ENCODE measurements at places on chromosomes 1 and 21.

GRCh38 chr1:168116327-168116799, 20.4 kb downstream of the GPR161 start:
- DNase-seq, result no peak

- DNase-seq, result peak; percentile 78
Measured at GRCh38 chr1:89516055-89516454, 8.6 kb upstream of the LRRC8B start.

DNA sequence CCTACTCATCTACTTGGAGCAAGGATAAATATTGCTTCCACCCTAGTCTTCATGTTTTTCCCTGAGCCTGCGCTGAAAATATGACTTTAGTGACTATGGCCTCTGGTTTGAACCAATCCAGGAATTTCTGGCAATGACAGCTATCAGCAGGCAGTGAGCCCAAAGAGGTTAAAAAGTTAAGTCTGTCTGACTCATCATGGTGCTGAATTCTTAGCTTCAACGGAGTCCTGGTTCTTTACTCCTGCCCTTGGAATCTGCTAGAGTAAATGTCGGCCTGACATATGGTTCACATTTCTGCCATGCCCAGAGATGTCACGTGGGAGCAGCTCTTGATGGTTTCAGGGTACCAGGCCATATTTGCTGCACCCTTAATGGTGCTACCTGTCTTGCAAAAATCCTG, 351.6 kb upstream of the PLXNA2 start:
- peak; percentile 90 for DNase-seq

DNA sequence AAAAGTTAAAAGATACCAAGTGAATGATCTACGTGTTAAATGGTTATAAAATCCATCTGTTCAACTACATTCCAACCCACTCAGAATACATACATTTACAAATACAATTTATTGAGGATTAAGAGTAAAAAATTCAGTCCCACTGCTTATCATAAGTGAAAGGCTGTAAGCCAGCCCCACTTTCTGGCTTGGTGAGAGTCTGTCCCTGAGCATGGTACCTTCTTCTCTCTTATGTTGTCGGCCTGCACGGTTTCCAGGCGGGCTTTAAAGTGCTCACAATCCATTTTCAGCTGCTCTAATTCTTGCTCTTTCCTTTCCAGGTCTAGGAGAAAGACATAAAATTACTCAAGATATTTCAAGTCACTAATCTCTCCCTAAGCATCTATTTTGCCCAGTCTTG, 15.2 kb downstream of the HSF2BP start:
- no peak for DNase-seq

DNA sequence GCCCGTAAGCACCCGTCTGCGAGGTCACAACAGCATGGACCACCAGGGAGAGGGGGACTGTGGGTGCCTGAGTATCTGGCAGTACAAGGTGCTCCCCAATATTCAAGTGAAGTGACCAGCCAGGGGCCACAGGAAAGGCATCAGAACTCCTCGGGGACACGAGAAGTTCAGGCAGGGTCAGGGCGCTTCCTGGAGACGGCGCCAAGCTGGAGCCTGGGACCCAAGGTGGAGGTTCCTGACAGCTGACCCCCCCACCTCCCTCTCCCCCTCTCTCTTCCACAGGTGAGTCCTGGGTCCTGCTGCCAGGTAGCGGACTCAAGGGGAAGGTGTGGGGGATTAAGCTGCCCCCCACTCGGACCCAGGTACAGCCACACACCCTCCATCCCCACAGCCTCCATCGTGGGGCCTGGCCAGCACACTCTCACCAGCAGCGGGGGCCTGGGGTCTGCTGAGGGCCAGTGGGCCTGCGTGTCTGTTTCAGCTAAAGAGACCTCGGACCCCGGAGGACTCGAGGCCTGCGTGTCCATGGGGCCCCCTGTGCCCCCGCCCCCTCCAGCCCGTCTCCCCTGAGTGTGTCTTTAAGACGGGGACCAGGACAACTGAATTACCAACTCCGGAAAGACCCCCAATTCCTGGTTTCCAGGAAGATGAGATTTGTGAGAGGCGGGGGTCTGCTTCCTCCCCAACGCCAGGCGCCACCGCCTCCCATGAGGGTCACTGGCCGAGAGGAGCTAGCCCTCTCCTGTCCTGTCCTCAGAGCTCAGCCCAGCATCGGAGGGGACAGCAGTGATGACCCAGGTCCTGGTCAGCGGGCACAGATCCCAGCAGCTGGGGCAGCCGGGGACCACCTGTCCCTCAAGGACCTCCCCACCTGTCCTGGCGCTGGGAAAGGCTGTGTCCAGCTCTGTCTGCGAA, 6.2 kb downstream of the TNFRSF18 start:
- no peak for DNase-seq

DNA sequence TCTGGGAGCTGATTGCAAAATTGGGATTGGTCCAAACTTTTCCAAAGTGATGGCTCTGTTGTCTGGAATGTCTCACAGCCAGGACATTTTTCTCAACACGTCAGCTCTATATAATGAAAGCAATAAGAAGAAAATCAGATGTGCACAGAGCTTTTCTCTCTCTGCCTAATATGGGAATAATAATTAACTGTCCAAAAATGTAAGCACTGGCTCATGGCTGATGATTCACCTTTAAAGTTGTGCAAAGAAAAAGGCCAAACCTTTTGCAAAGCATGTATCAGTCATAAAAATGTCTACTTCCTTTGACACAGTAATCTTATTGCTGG, 30.4 kb downstream of the ZNF281 start:
- DNase-seq, result peak; percentile 99

DNA sequence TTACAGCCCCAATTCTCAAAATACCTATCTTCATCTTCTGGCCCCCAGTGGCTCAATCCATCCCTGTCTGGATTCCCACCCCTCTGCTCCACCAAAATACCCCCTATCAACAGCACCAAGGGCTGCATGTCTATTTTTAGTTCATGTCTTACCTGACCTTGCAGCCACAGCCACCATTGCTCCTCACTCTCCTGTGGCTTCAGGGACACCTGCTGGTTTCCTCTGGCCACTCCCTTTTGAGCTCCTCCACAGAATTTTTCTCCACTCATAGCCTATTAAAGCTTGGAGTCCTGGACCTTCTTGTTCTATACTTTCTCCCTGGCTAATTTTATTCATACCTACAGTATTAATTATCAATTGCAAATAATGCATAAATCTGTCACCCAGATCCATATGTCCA, 125.3 kb upstream of the NGF start:
- no peak for DNase-seq

GRCh38 chr1:3625151-3625907, 514 bp downstream of the TPRG1L start:
- no peak for DNase-seq

DNA sequence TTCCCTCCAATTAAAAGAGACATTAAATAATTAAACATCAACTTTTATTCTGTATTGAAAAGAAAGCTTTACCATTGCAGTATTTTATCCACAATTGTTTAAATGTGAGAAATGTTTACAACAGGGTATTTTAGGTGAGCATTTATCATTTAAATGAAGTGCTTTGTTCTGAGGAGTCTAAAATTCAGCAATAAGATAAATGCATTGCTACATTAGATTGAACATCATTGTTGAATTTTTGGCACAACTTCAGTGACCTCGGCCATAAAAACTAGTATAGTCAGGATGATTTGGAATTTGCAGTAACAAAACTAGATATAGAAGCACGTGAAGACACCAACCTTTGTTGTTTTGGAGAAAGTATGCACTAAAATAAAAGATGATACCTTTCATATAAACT, 692.9 kb downstream of the USP25 start:
- DNase-seq, result no peak

- DNase-seq, result peak; percentile 7
Measured at GRCh38 chr1:61951731-61952580, 209.7 kb downstream of the PATJ start.

GRCh38 chr1:220970311-220970710, 91.1 kb downstream of the HLX start:
- DNase-seq, result peak; percentile 50

DNA sequence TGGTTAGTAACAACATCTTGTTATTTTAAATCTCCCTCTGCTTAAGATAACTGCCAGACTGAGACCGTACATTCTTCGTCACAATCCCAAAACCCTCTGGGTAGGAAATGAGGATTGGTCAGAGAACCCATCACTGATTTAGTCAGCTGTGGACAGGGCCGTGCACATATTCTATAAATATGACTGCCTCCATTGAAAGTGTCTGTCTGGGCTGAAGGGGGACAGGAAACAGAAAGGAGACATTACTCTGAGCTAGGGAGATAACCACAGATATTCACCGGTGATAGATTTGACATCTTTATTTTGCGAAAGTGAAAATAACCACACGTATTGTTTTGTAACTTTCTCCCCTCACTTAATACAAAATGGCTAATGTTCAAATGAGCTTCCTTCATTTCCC, 36.9 kb upstream of the ST6GALNAC5 start:
- peak; percentile 28 for DNase-seq

DNA sequence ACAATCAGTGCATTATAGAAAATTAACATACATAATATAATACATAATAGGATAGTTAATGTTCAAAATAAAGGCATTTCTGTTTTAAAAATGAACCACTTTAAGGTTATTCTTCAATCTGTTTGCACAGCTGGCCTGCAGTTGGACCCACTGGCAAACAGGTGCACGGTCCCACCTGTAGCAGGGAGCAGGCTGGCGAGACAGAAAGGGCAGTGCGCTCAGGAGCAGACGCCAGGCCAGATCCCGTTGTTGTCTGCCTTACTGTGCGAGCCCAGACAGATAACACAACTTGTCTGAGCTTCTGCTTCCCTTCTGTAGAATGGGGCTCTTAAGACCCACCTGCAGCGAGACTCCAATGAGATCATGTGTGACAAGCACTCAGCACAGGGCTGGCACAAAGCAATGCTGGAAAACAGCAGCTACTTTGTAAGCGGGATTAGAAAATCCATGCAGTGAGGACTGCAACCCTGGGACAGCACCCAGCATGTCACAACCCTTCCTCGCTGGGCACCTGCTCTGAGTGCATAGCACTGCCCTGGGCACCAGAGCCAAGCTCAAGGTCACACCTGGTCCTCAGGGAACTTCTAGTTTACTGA, 33.5 kb downstream of the VPS26C start:
- DNase-seq, result no peak
